ENCODE measurements at places on chromosomes 7 and 10.
A peak's percentile ranks its signal among the peaks of the same experiment; 100 is the strongest.

DNA sequence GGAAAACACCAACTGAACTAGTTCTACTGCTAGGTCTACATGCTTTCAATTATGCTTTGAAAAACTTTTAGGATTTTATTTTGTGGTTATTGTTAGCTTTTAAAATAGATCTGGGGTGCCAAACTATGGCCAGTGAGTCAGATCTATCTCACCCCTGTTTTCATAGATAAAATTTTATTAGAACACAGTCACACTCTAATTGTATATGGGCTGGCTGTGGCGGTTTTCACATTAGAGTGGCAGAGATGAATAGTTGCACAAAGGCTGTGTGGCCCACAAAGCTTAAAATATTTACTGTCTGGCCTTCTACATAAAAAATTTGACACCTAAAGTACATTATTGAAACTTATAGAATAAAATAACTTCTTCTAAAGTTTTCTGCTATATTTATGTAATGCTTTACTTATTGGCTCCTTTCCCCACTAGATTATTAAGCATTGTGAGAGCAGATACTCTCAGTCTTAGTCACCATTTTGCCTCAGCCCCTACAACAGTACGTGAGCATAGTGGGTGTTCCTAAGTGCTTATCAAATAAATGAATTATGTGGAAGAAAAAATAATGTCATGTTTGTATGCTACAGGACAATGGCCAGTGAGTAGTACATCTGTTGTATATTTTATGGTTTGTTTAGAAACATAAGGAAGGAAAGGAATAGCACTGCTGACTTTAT is 5.4 kb upstream of the SUV39H2 start:
- DNase-seq, result no peak

GRCh38 chr7:102140952-102141370 is 145.7 kb upstream of the SH2B2 start:
- no peak for DNase-seq

GRCh38 chr7:88020953-88021665 is 87.1 kb downstream of the ADAM22 start:
- no peak for DNase-seq

GRCh38 chr10:103888113-103888841 is 29.7 kb downstream of the STN1 start:
- no peak for DNase-seq

DNA sequence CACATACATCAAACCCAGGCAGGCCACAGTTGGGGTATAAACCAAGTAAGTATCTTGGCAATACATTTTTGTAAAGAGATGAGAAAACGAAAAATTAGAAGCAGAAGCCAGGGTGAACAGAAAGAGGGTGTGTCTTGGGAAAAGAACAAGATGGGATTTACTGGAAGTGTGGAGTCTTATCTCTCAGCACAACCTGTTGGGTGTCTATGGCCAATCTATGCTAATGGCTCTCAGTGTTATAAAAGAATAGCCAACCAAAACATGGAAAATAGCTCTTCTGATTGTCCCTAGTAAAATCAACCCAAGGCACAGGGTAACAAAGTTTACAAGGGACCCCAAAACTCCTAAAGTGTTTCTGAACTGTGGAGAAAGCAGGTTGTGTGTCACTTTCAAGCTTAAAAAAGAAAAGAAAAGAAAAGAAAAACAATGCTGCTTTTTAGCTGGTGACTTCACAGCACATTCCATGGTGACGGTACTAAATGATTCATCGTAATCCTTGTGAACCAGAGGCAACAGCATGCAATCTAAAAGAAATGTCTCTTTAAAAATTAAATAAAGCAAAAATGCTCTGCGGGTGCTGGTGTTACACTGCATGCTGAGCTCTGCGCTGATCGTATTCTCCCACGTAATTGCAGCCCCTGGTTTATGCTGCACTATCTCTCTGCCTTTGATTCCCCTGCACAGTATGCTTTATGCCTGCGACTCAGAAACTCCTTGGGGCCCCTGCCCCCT is 100.8 kb downstream of the C10orf90 start:
- DNase-seq, result no peak

DNA sequence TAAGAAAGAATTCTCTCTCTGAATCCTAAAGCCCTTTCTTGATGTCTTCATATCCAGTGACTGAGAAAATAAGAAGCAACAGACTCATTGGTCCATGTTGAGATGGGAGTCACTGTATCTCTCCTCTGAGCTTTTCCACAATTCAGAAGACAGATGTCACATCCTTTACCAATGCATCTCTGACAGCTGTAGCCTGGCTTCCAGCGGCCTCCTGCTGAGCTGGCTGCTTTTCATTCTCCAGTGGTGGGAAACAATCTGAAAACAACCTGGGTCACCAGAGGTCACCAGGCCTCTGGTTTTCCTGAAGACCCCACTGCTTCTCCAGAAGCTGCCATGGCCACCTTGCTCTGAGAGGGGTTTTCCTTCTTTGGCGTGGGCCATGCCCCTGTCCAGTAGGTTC is 18.3 kb upstream of the RPA3 start:
- no peak for DNase-seq

- peak; percentile 96 for DNase-seq
Measured at GRCh38 chr7:88306590-88307048, at the start of gene STEAP4. Gene STEAP4, minus strand, starts transcription at chr7:88306894. Its CDS starts 22,625 bp downstream, at chr7:88284269.

- DNase-seq, result peak; percentile 81
Measured at GRCh38 chr7:45689797-45690761, 115.9 kb downstream of the ADCY1 start.

- no peak for DNase-seq
Measured at GRCh38 chr7:79709574-79710409, 256.3 kb upstream of the MAGI2 start.

DNA sequence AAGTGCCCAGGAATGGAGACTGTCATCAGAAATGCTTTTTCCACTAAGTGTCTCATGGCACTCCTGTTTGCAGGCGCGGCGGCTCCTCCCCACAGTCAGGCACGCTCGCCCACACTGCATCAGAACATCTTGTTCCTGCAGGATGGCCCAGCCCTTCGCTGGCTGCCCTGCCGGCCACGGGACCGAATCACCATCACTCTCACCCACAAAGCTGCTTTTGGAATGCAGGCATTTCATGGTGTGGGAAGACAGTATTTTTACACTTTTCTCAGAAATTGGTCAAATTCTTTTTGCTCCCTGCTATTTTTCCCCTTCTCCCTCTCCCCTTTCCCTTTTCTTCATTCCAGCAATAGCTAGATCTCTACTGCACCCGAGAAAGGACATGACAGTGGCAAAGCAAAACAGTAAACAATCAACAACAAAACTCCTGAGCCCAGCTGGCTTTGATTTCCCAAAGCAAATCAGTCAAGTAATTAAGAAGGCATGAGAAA is 176.1 kb upstream of the TNS3 start:
- DNase-seq, result no peak

DNA sequence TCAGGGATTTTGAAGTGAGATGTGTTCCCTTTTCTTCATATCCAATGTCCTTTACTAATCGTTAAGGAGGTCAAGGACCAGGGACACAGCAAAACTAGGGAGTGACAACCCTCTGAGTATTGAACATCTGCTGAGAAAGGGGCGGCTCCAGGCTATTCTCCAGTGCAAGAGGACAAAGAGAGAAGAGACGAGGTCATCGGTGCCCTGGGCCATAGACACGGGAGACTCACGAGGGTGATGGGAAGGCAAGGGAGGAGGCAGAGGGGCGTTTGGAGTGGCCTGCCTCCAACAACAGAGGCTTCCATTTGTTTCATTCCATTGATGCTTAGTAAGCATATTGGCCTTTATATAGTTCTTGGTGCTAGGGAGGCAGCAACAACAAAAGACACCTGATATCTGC is 268.4 kb downstream of the CXCL12 start:
- DNase-seq, result no peak

- no peak for DNase-seq
Measured at GRCh38 chr10:43105102-43105955, 28.5 kb downstream of the RET start.

- DNase-seq, result peak; percentile 90
Measured at GRCh38 chr10:52740913-52741675, 31.5 kb downstream of the MBL2 start.

DNA sequence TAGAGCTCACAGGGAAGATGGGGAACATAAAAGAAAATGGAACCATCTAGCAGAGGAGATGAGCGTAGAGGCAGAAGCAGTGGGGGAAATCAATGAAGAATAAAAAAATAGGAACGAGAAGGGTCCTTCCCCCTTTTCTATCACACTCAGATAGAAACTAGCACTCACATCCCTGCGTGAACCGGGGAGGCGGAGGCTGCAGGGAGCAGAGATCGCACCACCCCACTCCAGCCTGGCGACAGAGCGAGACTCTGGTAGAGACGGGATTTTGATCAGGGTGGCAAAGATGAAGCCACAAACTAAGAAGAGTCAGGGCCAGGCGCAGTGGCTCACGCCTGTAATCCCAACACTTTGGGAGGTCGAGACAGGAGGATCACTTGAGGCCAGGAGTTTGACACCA is 64.7 kb upstream of the ECHDC3 start:
- no peak for DNase-seq

DNA sequence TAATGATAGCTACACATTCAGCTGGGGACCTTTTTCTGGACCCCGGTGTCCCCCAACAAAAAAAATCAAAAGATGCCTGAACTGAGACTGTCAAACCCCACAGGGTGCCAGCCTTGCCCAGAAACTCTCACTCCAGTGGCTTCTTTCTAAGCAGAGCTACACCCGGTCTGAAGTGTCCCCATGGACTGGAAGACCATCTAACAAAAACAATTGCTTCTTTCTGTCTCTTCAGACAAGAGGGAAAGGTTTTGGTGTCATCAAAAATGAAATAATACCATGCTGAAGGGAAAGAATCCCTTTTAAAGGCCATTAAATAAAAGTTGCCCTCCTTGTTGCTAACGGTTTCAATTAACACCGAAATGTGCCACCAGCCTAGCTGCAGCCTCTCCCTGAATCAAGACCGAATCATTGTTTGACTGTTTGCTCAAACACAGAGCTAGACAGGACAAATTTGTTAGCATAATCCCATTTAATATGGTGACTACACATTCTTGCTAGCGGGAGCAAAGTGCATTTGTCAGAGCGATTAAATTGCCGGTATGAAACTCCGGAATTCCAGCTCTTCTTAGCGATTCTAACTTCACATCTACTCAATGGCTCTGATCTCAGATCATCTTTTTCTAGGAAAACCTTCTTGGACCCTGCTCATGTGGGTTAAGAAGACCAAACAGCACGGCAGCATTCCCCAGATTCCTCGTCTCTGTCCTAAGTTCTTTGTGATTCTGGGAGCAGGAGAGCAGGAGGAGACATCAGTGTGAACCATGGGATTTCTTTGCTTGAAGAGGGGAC is 397.5 kb upstream of the PRKCQ start:
- peak; percentile 19 for DNase-seq

DNA sequence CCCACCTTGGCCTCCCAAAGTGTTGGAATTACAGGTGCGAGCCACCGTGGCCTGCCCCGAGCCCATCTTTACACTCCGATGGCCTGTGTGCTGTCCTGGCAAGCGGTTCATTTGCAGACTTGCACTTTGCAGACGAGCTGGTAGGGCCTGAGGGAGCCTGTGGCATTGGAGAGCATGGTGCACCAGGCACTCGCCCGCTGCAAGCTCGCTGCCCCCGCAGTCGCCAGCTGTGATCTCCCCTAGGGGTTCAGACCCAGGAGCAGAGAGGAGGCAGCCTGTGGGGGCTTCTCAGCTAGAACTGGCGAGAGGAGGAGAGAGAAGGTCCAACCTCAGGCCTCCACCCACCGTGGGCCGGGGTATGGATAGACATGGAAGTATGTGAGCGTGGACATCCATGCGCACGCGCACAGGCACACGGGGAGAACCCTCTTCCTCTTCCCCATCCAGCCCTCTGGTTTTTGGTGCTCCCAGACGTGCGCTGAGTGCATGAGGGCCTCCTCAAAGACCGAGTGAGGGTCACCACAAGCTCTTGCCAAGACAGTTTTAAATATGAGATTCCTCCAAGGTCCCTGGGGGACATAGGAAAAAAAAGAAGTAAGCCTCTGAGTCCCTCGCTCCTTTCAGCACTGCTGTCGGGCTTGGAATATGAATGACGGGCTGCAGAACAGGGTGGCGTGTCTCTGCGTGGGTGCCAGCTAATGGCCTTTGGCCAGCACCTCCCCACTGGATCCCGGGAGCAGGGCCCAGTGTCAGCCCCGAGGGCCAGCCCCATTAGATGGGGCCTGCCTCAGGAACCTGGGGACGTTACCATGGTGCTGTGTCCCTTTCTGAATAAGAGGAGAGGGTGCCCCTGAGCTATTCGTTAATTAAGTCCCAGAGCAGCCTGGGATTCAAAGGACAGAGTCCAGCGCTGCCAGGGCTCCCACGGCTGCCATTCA is 15.1 kb upstream of the TTYH3 start:
- DNase-seq, result no peak

DNA sequence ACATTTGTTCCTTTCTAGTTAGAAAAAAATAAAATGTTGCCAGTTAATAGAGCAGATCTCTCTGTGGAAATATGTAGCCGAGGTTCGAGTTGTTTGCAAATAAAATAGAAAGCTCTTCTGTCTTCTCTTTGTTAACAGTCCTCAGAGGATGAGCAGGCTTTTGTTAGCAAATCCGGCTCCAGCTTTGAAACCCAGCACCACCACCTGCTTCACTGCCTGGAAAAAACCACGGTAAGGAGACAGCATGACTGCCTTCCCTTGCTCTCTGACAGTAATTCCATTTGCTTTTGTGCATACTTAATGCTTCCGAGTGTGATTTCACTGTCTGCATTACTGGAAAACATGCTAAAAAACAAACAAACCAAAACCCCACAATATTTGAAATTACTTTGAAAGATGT is 115.6 kb downstream of the TSPAN12 start:
- no peak for DNase-seq

GRCh38 chr10:30238836-30239235 is 110.2 kb downstream of the MTPAP start:
- DNase-seq, result no peak

DNA sequence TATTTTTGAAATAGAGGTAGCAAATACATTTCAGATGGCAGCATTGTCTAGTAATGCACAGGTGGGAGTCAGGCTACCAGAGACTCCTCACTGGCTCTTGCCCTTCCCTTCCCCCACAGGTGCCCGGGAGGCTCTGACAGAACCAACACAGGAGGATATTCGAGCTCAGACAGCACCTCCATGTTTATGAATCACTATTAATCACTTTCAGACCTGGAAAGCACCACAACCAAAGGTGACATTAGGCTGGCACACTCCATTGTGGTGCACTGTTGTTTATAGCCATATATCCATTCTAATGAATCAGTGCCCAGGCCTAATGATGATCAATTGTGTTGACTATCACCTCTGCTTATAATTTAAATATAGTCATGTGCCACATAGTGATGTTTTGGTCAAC is 107.8 kb upstream of the NAMPT start:
- no peak for DNase-seq

DNA sequence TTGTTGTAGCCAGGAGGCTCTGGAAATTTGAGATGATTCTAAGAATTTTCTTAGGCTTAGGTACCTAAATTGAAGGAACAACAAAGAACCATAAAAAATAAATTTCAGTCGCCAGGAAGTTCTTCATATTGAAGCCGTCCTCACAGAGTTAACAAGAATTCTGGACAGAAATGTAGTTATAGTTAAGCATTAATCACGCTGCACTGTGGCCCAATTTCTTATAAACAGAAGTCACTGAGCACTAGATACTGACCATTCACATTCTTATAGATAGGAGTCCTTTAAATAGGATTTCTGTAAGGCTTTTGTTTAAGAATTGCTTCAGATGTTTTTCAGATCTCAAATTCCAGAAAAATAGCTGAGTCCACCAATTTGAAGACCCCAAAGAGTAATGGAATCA is 256.2 kb upstream of the PITRM1 start:
- no peak for DNase-seq

GRCh38 chr10:34537629-34538231 is 277.4 kb downstream of the PARD3 start:
- no peak for DNase-seq

GRCh38 chr7:108286290-108286904 is 156.2 kb upstream of the LAMB4 start:
- DNase-seq, result no peak

Data from esophagus muscularis mucosa (tissue), 4 donors.